Foreskin keratinocyte (primary cell): ENCODE measurements at places on chromosomes 11 and 22. TPM values are rescaled to one million over a fixed set of nuclear protein-coding genes. Genes with fewer than 3 reads are reported as not detected.
A peak's percentile ranks its signal among the peaks of the same experiment; 100 is the strongest.

Gene OVOL1
- 0.42 and 0.65 TPM in 2 replicates for total RNA-seq

Gene E2F8
- 4.4 and 5.4 TPM in 2 replicates for total RNA-seq

Gene MAP4K2
- total RNA-seq = 26.3 and 27.8 TPM in 2 replicates

Gene SLC1A2
- total RNA-seq = not detected in 2 replicates

Gene COMMD9
- 51.1 and 62.8 TPM in 2 replicates for total RNA-seq

Gene CWF19L2
- total RNA-seq = 10.8 and 12.1 TPM in 2 replicates

GRCh38 chr11:108664730-108665525 is at the start of gene DDX10:
TSS of gene DDX10 (plus strand) at chr11:108665069. CDS start at chr11:108665154, 85 bp downstream.
- peak; percentile 89 for DNase-seq

- DNase-seq = peak; percentile 17
Measured at GRCh38 chr11:61587541-61587941, 6.7 kb upstream of the SYT7 start.

DNA sequence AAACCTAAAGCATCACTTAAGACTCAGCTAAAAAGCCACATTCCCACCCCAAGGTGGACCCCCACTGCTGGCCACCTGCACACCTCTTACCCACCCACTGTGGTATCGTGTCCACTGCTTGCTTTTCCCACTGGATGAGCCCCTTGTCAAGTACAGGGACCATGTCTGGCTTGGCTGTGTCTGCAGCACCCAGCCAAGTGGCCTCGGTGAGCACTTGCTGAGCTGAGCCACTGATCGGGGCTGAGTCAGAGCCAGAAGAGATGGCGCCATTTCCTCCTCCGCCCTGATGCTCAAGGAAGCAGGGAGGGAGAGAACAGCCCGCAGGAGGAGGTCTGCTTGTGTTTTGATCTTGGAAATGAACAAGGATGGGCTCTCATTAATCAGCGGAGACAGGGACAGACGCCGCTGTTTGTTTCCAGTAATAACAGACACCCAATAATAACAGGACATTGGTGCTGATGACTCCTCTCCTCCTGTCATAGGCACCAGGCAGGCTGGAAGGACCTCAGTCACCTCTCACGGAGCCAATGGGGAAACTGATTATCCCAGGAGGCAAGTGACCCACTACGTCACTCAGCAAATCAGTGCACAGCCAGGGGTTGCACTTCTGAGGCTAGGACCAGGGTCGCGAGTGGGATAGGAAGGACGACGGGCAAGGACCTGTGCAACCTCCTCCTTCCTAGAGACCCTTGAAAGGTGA is 85.2 kb upstream of the RTL6 start:
- no peak for DNase-seq

GRCh38 chr11:44192017-44192385 is 96.5 kb downstream of the EXT2 start:
- no peak for DNase-seq

- peak; percentile 77 for DNase-seq
Measured at GRCh38 chr22:31876156-31876920, 68.0 kb upstream of the YWHAH start.

DNA sequence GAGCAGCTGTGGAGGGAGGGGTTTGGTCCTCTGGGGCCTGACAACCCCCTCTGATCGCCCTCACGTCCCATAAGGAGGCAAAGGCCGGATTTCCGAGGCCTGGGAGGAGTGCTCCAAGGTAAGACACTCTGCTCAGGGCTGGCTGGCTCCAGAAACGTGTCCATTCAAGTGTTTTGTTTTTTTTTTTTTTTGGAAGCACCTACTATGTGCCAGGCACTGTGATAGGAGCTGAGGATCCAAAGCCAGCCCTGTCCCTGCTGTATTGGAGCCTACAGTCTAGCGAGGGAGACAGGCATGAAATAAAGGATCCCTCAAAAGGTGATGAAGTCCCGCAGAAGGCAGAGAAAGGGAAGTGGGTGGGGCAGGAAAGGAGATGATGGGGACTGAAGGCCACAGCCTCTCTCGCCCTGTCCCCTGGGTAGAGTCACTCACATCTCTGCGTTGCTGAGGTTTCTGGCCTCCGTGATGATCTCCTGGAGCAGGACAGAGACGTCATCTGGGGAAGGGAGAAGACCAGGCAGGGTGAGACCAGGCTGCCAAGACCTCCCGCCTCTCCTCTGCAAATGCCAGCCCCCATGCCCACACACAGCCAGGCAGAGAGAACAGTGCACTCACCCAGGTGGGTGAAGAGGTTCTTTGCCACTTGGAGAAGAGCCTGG is 89.2 kb downstream of the PDE2A start:
- DNase-seq = no peak

DNA sequence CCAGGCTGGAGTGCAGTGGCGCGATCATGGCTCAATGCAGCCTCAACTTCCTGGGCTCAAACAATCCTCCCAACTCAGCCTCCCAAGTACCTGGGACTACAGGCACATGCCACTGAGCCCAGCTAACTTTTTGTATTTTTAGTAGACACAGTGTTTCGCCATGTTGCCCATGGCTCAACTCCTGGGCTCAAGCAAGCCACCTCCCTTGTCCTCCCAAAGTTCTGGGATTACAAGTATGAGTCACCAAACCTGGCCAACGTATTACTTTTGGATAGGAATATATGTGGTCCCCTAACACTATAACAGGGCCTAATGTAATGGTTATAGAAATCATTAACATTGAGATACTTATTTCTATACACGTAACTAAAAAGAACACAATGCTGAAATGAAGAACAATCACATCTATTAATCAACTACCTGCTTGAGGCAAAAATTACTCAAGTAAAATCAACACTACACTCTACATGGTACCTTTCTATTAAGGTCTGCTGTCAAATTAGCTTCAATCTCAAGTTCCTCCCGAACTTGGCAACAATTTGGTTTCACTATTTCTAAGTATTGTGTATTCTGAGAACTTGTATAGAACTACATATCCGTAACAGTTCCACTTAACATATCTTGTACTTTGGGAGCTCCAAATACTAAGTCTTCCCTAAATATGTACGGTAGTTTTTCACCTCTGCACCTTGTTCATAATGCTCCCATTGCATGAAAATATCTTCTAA is 124.9 kb downstream of the FCHSD2 start:
- DNase-seq = no peak
